Activated CD4-positive, CD25-positive, alpha-beta regulatory T cell (primary cell): ENCODE measurements at places on chromosomes 11 and 22.

- no peak for DNase-seq
These were observed 684.0 kb downstream of the OPCML start for GRCh38 chr11:132848336-132848735.

DNA sequence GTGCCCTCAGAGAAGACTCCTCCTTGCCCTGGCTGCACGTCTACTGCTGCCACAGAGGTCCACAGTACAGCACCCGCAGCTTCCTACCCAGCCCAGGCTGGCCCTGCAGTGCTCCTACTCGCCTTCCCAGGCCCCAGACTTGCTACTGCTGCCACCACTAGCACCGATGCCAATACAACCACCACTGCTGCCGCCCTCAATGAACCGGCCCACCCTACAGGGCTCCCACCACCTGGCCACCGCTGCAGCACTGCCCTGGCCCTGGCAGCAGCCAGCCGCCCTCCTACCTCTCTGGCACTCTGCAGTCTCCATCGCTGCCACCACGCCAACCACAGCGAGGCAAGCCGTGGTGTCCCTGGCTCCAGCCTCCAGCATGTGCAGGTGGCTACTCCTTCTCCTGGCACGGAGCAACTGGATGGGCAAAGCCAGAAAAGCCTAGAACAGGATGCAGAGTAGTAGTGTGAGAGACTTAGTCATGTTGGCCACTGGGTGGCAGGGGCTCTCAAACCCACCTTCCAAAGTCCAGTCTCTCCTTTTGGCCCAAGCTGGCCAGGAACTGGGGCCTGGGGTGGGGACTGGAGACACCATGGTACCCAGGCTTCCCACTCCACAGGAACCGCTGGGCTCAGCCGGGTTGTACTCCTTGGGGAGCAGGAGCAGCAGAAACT is 39.4 kb downstream of the C22orf42 start:
- no peak for DNase-seq

DNA sequence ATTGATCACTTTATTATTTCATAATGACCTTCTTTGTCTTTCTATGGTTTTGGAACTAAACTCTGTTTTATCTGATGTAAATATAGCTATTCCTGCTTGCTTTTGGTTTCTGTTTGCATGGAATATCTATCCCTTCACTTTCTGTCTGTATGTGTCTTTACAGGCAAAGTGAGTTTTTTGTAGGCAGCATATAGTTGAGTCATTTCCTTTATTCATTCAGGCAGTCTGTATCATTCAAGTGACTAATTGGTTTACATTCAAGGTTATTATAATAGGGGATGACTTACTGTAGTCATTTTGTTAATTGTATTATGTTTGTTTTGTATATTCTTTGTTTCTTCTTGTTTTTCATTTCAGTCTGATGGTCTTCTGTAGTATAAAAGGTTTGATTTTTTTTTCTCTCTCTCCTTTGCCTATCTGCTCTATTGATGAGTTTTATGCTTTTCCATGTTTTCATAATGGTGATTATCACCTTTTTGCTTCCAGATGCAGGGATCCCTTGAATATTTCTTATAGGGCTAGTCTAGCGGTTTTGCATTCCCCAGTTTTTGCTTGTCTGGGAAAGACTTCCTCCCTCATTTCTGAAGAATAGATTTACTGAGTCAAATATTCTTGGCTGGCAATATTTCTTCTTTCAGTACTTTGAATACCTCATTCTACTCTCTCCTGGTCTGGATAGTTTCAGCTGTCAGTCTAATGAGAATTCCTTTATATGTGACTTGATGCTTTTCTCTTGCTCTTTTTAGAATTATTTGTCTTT is 50.4 kb downstream of the GDPD4 start:
- DNase-seq: no peak

DNA sequence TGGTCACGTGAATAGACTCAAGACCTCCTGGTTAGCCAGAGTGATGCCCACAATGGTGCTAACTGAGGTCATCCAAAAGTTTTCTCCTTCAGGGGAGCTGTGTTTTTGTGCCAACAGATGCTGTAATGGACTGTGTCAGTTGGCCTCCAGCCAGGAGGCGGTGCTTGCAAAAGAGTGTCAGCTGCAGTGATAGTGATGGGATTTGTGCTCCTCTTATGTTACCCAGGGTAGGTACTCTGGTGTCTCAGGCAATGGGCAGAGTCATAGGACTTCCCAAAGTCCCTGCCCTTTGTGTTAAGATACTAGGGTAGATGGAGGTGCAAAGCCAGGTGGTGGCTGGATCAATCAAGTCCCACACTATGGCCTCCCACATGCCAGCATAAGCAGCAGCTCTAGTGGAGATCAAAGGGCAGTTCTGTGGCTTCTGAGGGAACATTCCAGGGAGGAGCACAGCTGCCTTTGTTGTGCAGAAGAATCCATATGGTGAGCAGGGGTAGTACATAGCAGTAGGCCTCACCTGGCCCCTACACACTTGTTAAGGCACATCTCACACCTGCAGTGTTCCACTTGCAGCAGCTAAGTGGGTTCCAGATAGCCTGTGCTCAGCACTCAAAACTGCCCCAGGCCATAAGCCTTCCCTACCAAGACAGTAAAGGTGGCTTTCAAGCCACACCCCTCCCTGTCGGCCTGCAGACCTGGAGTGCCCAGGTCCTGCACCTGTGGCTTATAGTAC is 9.4 kb upstream of the FANCF start:
- no peak for DNase-seq

GRCh38 chr11:131606811-131607335 is 236.5 kb downstream of the NTM start:
- DNase-seq: no peak

DNA sequence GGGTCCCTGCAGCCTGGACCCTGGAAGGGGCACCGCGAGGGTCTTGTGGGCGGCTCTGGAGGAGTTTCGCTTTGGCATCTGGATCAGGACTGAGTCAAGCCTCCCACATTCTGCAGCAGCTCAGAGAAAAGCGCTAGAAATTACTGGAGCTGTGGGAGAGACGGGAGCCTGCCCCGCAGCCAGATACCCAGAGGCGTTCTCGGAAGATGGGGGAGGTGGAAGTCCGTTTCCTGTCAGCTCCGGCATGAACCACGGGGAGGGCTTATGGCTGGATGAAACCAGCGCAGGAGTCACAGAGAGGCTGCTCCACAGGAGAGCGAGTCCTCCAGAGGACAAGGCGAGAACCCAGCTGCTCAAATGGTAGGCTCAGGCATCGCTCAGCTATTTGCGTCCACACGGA is 379.3 kb downstream of the OPCML start:
- no peak for DNase-seq

DNA sequence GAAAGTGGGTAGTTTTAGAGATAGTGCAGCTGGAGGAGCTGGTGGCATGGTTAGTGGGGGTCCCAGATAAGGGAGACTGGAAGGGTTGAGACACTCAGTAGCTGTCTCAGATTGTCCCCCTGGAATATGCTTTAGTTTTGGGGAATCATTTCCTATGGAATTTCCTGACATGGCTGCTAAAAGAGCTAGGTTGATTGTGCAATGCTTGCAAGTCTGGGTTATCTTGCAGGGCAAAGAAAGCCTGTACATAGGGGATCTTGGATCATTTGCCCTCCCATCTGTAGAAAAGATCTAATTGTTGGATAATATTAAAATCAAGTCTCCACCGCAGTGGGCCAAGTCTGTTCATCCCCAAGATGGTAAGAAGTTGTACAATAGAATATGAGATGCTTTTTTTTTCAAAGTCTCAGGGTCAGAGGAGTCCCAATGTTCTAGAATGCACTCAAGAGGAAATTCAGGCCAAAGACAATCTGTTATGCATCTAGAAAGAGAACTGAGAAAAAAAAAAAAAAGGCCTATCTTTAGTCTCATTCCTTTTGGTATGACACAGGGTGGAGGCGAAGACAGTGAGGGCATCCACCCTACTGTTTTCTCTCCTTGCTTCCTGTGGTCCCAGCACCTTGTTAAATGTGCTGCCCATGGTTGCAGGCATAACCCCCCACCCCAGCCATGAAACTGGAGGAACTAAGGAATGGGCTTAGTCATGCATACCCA is 20.2 kb downstream of the MS4A6E start:
- no peak for DNase-seq

DNA sequence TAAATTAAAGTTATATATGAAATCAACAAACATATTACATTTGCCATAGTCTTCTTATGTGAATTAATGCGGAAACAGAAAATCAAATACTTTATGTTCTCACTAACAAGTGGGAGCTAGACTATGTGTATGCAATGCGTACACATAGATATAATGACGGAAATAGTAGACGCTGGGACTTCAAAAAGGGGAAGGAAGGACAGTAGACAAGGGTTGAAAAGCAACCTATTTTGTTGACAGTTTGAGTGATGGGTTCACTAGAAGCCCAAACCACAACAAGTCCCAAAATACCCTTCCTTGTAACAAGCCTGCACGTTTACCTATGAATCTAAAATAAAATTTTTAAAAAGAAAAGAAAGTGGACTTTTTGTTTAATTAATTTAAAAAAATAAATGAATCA is 430.8 kb upstream of the CNTN5 start:
- no peak for DNase-seq

GRCh38 chr11:45484326-45484883 is 181.0 kb downstream of the CHST1 start:
- no peak for DNase-seq

DNA sequence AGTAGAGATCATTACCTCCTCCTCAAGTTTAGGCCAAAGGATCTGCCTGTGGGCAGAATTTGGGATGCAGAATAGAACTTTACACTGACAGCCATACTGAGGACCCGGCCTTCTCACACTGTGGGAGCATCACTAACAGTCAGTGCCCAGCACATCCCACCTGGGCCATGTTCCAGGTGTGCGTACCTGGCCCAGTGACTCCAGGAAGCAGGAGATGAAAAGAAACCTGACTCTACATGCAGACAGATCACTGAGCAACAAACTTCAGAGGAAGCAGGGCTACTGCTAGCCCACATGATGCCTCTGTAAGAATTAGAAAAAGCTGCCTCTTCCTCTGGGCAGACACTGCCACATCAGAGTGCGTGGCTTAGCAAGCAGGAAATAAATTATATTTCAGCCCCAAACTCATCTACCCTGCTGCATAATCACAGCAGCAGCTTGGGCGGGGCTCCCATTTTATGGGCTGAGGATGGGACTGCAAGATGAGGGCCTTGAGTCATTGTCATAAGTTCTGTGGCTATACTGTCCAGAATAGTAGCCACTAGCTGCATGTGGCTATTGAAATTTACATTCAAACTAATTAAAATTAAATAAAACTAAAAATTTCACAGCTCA is 6.0 kb upstream of the LMO2 start:
- no peak for DNase-seq

DNA sequence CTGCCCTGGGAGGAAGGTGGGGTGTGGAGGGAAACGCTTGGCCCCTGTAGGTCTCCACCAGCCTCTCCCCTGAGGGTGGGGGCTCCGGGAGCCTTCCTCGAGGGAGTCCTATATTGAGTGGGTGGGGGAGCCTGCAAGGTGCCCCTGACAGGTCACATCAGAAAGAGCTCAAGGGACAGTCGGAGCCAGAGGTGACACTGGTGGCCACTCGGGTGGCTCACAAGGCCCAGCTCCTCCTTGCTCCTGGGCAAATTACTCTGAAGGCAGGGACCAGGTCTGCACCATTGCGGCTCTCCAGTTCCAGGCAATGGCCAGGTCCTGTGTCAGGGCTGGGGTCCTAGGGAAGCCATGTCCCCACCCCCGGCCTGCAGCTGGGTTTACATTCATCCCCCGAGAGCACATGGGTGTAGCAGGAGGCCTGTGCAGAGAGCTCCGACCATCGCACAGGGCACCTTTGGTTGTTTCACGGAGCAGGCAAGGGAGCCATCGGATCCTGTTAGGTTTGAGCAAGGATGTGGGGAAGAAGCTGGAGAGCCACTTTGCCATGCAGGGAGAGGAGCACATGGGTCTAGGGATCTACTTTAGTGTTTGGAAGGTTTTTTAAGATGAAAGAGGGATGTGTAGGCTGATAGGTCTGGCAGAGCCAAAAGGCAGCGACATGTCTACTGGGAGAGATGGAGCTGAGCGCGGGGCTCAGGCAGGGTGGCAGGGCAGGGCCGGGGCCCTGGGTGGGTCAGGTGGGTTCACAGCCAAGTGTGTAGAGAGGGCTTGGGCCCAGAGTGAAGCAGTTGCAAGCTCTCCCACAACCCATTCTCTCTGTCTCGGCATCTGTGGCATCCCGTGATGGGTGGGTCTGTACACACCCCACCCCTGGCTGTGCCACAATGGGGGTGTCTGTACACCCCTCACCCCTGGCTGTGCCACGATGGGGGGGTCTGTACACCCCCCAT is 14.8 kb downstream of the CCND1 start:
- no peak for DNase-seq

- DNase-seq: no peak
These were observed 1.3 kb downstream of the LRP5 start for GRCh38 chr11:68313574-68314202.
